ENCODE measurements at places on chromosomes 13 and 19. TPM values are rescaled to one million over a fixed set of nuclear protein-coding genes. Genes with fewer than 3 reads are reported as not detected.

SMIM17 gene
- polyA plus RNA-seq, result 0.97 TPM

PTGIR gene
- polyA plus RNA-seq, result 4.8 TPM

CD37 gene
- polyA plus RNA-seq, result 5.9 TPM

WDR88 gene
- 0.54 TPM for polyA plus RNA-seq

DMRTC2 gene
- not detected for polyA plus RNA-seq

LILRA2 gene
- 0.24 TPM for polyA plus RNA-seq

KCTD15 gene
- 28.1 TPM for polyA plus RNA-seq

GPR4 gene
- polyA plus RNA-seq, result 0.66 TPM

NDUFA13 gene
- 219 TPM for polyA plus RNA-seq

KCNRG gene
- 0.76 TPM for polyA plus RNA-seq

PRR19 gene
- 0.91 TPM for polyA plus RNA-seq

KLF1 gene
- 0.79 TPM for polyA plus RNA-seq

SPACA4 gene
- 4.2 TPM for polyA plus RNA-seq

SLC8A2 gene
- 0.54 TPM for polyA plus RNA-seq

GAS6 gene
- 48.4 TPM for polyA plus RNA-seq
